ENCODE measurements at places on chromosomes 5 and 9.

DNA sequence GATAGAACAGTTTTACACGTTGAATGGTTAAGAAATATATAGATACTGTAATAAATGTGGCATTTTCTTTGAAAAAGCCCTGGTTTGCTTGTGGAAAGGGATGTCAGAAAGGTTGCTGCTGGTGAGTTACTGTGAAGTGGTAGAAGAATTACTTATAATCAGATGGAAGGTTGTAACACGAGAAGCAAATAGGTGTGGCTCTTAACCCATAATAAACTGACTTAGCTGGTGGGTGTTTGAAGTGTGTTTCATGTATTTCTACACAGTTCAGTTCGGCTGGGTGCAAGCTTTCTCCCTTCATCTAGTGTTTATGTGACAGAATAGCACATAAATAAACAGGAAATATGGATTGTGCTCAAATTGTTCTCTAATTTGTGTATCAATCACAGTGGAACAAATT is 5.5 kb downstream of the CNOT6 start:
- DNase-seq: no peak

GRCh38 chr5:61758711-61759110 is 426.7 kb downstream of the ZSWIM6 start:
- no peak for DNase-seq

DNA sequence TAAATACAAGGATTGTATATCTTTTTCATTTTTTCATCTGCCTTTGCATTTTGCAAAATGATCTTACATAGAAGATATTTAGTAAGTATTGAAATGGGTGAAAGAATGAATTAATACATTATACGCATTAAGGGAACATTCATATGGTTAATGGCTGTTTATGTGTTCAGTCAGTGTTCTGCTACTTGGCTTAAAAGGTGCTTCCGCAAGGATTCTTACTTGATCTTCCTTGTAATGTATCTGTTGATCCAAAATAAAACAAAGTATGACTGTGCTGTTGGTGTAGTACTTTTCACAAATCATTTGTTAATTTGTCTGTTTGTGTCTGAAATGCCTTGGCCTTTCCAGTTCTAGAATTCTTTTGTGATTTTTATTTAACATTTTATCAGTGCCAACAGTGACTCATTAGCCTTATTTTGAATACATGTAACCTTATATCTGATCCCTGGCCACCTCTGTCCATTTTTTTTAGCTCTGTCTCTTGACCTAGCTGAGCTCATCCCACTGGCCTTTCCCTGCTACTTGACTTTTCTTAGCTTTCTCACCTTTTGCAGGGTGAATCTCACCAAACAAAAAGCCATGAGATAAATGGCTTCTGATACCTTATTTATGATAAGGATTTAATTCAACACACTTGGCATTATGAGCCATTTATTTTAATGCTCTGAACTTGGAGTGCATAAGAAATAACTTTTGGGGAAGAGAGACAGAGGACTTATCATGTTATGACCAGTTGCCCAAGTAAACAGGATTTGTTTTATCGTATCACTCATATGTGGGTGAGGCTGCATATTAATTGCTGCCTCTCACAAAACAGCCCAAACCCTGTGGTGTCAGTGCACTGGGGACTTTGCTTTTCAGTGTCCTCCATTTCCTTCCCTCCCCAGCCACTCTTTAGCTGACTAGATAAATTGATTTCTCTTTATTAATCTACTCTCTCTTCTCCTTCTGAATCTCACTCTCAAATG is 340.3 kb downstream of the KDM4C start:
- DNase-seq: no peak

- no peak for DNase-seq
Measured at GRCh38 chr5:44835693-44836092, 26.9 kb downstream of the MRPS30 start.

GRCh38 chr9:36971935-36972488 is 62.1 kb downstream of the PAX5 start:
- no peak for DNase-seq

GRCh38 chr5:149550594-149551226 is 529 bp downstream of the CSNK1A1 start:
- DNase-seq: no peak

DNA sequence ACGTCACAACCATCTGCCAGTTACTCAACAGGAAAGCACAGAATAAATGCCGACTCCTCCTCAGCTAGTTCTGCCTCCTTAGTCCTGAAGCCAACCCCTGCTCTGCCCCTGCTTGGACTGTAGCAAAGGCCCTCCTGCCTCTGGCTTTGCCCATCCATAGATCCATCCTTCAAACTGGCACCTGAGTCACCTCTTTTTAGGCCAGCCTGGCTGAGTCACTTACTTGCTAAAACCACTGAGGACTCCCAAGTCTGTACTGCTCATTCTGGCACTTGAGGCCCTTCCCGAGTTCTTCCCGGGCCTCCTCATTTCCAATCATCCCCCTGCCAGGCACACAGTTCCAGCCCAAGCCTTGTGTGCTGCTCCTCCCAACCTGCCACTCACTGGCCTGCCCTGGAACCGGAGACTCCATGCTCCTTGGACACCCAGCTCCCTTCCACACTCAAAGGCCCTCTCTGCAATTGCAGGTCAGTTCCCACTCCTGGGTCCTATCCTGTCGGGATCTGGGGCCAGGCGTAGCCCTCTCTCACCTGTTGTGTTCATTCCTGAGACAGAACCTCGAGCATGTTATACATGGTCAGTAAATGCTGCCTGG is 220.1 kb downstream of the DAB2IP start:
- peak; percentile 51 for DNase-seq

DNA sequence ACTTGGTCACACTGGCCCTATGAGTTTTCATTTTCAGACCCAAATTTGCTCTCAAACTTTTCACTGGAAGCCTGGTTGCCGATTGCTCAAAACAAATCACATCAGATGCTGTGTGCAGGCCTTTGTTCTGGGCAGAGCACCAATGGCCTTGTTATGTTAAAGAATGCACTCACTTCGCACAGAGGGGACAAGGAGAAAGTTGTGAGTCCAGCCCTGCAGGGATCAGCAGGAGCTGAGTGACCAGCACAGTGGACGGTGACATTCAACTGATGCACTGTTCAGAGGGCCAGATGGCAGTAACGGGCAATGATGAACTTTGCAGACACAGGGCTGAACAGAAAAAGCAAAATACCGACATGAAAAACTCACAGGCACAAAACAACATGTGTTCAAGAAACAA is 86.1 kb downstream of the BARX1 start:
- DNase-seq: no peak

GRCh38 chr5:56075361-56075760 is 80.6 kb upstream of the IL6ST start:
- DNase-seq: no peak

- peak; percentile 75 for DNase-seq
Measured at GRCh38 chr5:10689391-10690081, 71.5 kb downstream of the DAP start.

DNA sequence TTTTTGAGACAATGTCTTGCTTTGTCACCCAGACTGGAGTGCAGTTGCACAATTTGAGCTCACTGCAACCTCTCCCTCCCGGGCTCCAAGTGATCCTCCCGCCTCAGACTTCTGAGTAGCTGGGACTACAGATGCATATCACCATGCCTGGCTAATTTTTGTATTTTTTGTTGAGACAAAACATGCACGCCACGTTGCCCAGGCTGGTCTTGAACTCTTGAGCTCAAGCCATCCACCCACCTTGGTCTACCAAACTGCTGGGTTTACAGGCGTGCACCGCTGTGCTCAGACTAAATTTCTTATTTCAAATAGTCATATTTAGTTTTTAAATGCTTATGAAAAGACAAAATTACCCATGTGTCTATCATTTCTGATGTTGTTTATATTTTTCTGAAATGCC is 2324.1 kb downstream of the MAT2B start:
- no peak for DNase-seq

GRCh38 chr5:151663617-151664293 is 23.0 kb downstream of the SPARC start:
- no peak for DNase-seq

GRCh38 chr9:96686638-96687335 is 31.7 kb upstream of the PRXL2C start:
- DNase-seq: no peak

- no peak for DNase-seq
Measured at GRCh38 chr5:180595381-180596114, 4.2 kb upstream of the SCGB3A1 start.

GRCh38 chr5:151770383-151771258 is 1.1 kb upstream of the G3BP1 start:
- peak; percentile 70 for DNase-seq

GRCh38 chr5:103821361-103821760 is 258.8 kb upstream of the NUDT12 start:
- no peak for DNase-seq

DNA sequence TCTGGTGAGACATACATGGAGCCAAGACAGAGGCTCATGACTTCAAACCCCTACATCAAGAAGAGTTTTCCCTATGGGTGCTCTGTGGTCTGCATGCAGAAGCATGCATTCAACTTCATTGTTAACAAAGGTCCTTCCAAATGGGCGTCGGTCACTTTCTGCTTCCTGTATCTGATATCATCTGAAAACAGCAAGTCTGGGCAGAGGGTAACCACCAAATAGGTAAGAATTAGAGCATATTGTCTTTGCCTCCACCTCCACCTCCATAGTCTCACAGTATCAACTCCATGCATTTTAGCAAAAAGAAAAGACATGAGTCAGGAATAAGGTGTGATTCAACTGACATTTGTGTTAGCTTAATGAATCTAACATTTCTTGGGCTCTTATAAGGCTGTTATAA is 462.9 kb downstream of the DMRT2 start:
- DNase-seq: no peak

- DNase-seq: no peak
Measured at GRCh38 chr5:6545036-6545693, 87.7 kb downstream of the NSUN2 start.

GRCh38 chr5:107673368-107674136 is 2.8 kb upstream of the EFNA5 start:
- peak; percentile 75 for DNase-seq

DNA sequence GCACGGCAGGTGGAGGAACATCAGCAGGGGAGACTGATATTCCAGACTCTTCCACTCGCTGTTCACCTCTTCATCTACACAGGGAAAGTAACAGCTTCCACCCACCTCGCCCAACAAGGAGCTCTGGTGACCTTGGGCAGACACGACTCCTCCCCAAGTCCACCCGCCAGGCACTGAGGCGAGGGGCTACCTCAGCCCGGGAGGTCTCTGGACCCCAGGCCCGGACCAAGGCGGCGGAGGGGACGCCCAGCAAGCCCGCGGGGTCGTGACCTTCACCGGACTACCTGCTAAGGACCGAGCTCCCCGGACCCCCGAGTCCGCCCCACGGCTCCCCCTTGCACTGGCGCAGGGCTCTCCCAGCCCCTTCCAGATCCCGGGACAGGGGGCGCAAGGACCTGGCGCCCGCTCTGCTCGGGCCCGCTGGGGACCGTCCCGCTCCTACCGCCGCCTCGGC is 70.2 kb upstream of the LPCAT1 start:
- DNase-seq: no peak

GRCh38 chr5:178291161-178291561 is 58.6 kb upstream of the PHYKPL start:
- DNase-seq: no peak

DNA sequence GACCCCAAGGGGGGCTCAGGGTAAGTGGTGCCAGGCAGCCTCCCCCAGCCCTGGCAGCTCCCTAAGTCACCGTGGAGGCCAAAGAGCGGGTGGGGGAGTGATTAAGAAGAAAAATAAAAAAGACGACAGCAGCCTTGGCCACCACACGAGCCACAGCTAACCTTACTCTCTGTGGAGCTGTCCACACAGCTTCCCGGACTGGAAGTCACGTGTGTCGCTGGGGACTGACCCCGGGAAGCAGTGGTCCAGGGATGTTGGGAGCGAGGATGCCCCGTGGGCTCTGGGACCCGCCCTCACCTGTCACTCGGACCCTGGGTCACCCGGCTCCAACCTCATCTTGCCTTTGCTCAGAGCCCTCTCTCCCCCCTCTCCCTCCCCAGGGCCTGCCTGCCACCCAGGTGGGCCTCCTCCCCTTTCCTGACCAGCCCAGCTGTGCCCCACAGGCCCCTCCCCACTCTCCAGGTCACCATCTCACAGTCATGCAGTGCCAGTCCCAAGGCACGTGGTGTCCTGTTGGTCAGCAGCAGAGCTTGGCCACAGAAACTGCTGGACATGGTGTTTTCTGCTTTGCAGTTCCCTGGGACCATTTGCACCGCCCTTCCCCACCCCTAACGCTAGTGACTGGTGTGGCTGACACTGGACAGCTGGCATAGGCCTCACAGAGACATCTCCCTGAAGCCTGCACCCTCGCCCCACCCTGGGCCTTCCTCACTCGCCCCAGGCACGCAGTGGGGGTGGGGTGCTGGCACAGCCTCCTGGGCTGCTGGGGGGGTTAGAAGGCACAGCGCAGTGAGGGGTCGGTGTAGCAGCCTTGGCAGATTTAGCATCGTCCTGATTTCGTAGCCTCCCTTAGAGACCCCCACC is 9.8 kb upstream of the EXOC3 start:
- DNase-seq: no peak

- no peak for DNase-seq
Measured at GRCh38 chr5:639253-639530, 27.1 kb downstream of the CEP72 start.

GRCh38 chr9:38000735-38001134 is 68.3 kb downstream of the SHB start:
- no peak for DNase-seq

GRCh38 chr5:169641253-169641652 is 4.2 kb downstream of the DOCK2 start:
- DNase-seq: peak; percentile 21

GRCh38 chr5:115463983-115464382 is 80.6 kb downstream of the FEM1C start:
- DNase-seq: no peak

- no peak for DNase-seq
Measured at GRCh38 chr9:15509931-15510788, 610 bp downstream of the PSIP1 start.

DNA sequence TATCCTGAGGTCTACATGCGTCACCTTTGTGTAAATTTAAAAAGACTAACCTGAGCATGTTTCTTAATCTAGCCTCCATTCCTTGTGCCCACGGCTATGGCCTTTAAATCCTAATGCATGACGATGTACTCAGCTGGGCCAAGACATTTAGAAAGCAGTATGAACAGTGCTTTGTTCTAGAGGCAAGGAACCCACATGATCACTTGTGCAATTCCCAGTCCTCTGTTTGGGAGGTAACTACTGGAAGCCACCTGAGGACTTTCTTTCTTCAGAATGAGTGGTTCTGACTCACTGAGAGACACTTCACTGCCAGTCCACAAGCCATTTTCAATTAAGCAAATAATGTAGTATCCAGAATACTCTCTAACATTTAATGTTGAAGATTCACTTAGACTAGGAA is 181.3 kb downstream of the RAB3C start:
- DNase-seq: no peak
